Stimulated activated CD4-positive, alpha-beta T cell treated with anti-CD3 and anti-CD28 coated beads, TNF-alpha, amount 100 ng/mL, for 4 hours (primary cell): ENCODE measurements at places on chromosomes 3 and 15.

- no peak for DNase-seq
These were observed 28.3 kb downstream of the EHHADH start for GRCh38 chr3:185225523-185225922.

DNA sequence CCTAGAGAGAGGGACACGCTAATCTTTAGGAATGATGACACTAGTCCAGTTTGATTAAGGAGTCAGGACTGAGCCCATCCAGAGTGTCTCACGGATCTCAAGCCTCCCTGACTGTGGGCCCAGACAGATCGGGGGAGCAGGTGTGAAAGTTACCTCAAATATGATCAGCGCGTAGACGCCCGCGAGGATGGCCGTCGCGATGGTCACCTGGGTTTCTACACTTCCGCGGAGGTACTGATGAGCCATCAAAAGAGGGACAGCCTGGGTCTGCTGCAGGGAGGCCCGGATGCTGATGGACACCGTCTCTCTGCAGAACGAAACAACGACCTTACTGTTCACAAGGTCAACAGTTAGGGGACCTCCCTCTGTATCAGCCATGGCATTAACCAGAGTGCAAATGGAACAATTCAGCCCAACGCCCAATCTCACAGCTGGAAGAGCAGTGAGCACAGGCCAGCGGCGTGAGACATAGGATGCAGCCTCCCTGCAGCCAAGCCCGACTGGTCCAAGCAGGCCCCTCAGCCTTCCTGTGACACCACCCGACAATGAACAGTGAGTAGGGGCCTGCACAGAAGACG lies 84.4 kb downstream of the OCA2 start:
- DNase-seq: no peak

DNA sequence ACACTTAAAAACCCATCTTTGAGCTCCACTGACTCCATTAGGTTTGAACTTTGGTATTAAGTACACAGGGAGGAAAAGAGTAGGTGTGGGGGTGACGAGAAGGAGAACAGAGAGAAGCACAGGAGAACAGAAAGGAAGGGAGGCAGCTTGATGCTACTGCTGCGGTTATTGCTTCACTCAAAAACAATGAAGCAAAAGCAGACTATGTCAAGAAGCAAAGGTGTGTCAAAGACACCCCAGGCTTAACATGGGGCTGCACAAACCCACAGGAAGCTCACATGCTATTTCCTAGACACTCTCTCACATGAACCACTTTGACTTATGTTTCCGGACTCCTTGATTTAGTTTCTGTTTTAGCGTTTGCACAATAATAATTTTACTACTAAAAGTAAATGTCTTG lies 961.0 kb upstream of the CFAP20DC start:
- DNase-seq: peak; percentile 28

GRCh38 chr3:44981220-44981619 lies 5.2 kb downstream of the EXOSC7 start:
- no peak for DNase-seq

DNA sequence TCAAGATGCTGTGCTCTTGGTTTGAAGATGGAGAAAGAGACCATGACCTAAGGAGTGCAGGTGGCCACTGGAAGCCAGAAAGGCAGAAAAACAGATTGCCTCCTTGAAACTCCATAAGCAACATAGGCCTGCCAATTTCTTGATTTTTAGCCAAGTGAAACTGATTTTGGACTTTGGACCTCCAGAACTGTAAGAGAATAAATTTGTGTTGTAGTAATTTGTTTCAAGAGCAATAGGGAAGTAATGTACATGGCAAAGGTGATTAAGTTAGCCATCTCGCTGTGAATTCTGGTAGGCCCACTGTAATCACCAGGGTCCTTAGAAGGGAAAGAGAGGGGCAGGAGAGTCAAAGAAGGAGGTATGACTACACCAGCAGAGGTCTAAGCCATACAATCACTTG lies 238.8 kb downstream of the CNTN3 start:
- no peak for DNase-seq

- no peak for DNase-seq
These were observed 44.5 kb downstream of the KY start for GRCh38 chr3:134606033-134607025.

- no peak for DNase-seq
These were observed 77.4 kb downstream of the NEDD4 start for GRCh38 chr15:55915876-55916567.

GRCh38 chr3:116443191-116443661 lies 2.1 kb downstream of the LSAMP start:
- no peak for DNase-seq

- no peak for DNase-seq
These were observed 25.8 kb upstream of the ANXA2 start for GRCh38 chr15:60423537-60423936.

- DNase-seq: peak; percentile 96
These were observed at the start of gene TMF1 for GRCh38 chr3:69051756-69052471. TMF1 (minus strand) TSS chr3:69052333; CDS start chr3:69052086, 247 bp downstream.

- DNase-seq: no peak
These were observed 217.8 kb downstream of the NR1D2 start for GRCh38 chr3:24162929-24163328.

GRCh38 chr15:49926740-49927139 lies 192.3 kb downstream of the ATP8B4 start:
- DNase-seq: no peak

- no peak for DNase-seq
These were observed 18.3 kb upstream of the MED12L start for GRCh38 chr3:151067158-151067557.

DNA sequence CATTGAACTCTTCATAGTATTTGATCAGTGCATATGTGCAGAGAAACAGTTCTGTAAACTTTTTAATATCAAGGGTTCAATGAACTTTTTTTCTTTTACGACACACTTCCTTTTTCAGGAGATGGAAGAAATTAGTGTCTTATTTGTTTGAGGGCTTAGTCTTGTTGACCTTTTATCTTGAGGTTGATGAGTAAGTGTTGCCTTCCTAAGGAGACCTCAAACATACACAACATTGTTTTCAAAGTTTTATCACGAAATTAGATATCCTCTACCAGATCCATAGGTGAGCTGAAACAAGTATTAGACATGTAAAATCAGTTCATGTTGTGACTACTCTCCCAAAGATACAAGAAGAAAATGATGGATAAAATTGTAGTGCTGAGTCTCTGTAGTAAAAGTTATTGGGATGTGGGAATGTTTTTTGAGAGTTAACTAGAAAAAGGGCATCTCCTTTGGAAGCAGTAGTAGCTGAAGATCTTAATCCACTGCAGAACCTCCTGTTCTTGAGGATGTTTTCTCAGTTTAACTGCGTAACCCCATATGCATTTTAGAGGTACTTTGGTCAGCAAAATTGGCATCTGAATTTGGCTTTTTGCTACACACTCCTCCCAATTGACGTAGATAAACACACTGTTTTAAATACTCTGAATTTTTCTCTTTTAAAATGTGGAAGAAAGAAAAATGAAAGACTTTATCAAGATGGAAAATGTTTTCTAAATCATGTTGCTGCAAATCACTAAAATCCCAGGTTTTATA lies 116.8 kb downstream of the GALK2 start:
- no peak for DNase-seq

DNA sequence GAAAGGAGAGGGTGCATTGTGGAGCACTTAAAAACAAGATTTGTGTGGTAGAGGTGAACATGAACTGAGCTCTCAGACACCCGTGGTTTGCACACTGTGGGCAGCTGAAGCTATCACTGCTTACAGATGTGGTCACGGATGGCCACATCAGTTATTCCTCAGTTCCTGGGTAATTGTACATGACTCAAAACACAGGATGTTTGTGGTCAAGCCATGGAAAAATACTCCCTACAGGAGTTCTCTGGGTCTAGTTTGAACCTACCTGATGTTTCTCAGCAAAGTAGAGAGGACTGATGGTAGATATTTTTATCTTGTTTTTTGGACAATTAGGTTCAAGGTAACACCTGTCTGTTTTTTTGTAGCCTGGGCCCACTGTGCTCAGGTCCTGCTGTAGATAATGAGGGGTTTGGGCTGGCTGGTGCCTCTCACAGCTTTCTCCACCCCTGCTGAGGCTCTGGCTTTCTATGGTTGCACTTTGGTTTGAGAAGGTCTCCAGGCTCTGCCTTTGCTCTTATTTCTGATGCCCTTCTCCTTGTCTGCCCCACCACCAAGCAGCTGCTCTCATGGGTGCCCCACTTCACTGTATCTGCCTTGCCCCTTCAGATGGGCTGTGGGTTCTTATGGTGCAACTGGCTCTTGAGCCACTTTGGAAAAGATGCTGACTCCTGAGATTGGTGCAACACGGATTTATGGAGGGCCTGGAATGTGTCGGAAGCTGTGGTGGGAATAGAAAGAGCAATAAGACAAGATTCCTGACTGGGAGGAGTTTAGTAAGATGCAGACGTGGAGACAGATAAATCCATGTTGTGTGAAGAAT lies 40.1 kb downstream of the CDCP1 start:
- peak; percentile 23 for DNase-seq

DNA sequence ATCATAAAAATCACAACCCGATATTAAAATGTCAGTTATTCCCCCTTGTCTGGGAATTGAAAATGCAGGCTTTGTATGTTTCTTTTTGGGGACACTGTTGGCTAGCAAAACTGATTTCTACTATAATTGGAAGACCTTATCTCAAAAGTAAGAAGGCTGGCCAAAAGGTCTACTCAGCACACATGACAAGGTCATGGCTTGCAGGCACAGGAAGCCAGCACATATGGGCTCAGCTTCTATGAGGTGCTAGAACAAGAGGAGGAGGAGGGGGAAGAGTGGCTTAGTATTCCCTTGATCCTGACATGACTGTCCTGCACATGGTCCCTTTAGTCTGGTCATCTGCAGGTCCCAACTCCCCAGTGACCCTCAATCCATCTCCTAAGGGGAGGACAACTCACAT lies 681.2 kb downstream of the SQOR start:
- no peak for DNase-seq

DNA sequence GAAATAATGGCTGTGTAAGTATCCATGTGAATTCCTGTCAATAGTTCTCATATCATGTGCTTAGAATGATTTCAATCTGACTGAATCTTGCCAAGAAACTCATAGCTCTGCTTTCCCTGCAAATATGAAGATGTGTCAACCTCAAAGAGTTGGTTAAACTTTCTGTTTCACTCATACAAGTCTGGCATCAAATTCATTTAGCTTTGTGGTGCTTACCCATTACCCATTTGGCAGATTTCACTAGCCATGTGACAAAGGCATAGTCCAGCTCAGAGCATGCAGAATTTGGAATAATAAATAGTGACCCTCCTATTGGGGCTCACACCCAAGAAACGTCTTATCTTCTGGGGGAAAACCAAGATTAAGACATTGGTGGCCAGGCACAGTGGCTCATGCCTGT lies 256.6 kb upstream of the TPRG1 start:
- DNase-seq: no peak

- no peak for DNase-seq
These were observed 461.9 kb downstream of the AGBL1 start for GRCh38 chr15:86541540-86541939.

DNA sequence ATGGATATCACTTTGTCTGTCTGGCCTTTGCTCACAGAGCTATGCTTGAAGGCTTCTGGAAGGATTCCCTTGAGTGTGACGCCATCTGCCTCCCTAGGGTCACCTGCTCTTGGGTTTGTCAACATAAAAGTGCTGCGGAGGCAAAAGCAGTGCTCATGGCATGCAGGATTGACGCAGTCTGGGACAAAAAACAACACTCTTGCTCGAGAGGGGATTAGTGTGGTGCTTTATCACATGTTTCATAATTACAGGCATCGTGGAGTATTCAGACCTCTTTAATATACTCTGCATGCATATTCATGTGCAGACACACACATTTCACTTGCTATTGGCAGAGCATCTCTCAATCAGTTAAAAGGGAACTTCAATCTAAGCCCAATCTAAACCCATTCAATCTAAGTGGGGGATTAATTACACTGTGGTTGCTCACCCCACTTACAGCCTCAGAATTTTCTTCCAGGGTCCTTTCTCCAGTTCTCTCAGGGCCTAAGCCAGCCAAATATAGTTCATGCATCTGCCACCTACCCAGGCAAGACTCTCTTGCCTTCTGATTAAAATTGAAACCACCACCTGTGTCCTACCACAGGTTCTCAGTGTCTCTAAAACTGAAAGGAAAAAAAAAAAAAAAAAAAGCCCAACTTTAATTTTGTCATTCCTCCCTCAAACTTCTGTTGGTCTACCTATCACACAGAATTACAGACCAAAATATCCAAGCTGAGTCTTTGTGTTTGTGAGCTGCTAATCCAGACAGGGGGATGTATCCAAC lies 75.6 kb downstream of the BFSP2 start:
- no peak for DNase-seq

DNA sequence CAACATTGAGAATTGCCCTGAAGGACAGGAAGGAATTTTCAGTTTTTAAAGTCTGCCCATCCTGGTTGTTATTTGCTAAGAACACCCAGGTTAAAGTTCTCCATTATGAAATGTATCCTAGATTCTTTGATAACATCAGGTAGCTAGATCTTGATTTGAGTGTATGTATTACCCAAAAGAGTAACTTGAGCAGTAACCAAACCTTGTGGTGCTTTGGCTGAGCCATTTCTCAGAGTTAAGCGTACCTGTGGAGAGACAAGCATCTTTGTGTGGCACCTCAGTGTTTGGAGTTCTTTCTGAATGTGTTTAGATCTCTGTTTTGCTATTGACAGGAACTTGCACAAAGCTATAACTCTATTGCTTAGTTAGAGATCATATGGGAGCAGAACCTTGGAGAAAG lies 20.4 kb downstream of the CEP97 start:
- no peak for DNase-seq

GRCh38 chr3:23263796-23264195 lies 60.7 kb downstream of the UBE2E2 start:
- DNase-seq: no peak

DNA sequence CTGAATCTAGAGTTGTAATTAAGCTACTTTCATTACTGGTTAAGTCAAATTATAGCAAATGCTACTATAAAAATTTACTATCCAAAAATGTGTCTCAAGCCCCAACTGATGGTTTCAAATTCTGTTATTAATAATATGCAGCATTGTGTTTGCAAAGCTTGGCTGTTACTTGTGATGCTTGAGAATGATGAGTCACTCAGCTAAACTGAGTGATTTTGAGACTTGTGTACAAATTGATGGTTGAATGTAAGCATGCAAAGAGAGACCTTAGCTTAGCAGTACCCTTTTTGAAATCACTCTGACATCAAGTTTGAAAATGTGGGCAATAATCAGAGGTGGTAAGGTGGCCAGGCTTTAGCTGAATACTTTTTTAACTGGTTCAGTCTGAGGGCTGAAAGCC lies 27.6 kb downstream of the OPA1 start:
- no peak for DNase-seq

- no peak for DNase-seq
These were observed 3.0 kb upstream of the GRAMD2A start for GRCh38 chr15:72200395-72201237.

GRCh38 chr3:141933421-141934300 lies 57.2 kb downstream of the ATP1B3 start:
- DNase-seq: no peak

GRCh38 chr3:167172377-167172776 lies 207.7 kb downstream of the ZBBX start:
- no peak for DNase-seq

- no peak for DNase-seq
These were observed 124.8 kb downstream of the ATP10A start for GRCh38 chr15:25738171-25738965.

- DNase-seq: no peak
These were observed 25.5 kb downstream of the ZNF148 start for GRCh38 chr3:125349556-125350165.
